GM03348 (cell line): ENCODE measurements at places on chromosomes 6 and 20.

DNA sequence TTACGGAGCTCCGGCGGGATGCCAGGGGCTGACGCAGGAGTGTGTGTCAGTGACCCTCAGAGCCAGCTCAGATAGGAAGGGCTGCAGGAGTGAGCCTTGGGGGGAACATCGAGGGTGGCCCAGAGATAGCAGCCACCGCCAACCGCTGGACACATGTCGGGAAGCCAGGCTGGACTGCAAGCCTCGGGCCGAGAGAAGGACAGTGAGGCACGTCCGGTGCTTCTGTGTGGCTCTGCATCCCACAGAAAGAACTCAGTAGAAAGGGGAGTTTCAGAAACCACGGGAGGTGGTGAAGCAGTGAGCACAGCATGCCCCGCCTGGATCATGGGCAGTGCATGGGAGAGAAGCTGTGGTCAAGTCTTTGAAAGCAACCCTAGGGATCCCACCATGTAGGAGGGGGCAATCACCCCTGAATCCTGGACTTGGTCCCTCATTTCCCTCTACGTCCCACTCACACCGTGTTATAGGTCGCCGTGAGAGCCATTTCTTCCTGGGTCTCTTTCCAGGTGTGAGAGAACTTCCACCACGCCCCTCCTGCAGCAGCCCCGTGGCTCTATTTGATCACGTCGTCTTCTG is 383.7 kb upstream of the CDH4 start:
- no peak for DNase-seq

- DNase-seq, result no peak
These were observed 88.0 kb downstream of the CLIC5 start for GRCh38 chr6:45927421-45928320.

- peak; percentile 79 for DNase-seq
These were observed 209.7 kb downstream of the FARS2 start for GRCh38 chr6:5471044-5471443.

DNA sequence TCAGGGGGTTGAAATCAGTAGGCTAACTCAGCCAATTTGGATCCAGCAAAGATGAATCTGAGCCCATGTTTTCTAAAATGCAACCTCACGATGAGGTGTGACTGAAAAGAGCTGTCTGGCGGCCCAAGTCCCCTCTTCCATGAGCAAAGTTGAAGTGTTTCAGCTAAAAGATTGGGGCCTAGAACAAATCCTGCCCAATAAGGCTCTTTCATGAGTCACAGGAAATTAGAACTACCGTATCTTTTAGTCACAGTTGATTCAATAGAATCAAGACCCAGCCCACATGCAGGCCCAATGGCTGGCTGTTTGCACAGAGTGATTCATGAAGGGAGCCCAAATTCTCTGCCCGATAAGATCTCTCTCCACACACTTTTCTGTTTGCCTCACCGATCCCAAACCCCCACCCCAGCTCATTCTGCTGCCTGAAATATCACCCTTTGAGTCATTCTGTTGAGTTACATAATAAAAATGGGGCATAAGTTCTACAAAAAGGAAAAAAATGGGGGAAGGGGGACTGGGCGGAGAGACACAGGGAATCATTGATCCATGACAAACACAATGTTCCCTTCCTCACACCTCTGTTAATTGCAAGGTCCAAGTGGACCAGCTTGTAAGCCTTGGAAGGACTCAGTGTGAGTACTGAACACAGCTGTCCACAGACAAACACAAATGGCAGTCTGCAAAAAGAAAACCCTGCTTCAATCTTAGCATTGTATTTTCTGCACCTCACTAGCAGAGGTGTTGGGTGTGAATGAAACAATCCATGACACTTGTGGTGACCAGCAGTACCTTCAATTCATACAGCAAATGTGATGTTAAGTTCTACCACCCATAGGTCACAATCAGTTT is 13.8 kb downstream of the FOXQ1 start:
- peak; percentile 76 for DNase-seq

DNA sequence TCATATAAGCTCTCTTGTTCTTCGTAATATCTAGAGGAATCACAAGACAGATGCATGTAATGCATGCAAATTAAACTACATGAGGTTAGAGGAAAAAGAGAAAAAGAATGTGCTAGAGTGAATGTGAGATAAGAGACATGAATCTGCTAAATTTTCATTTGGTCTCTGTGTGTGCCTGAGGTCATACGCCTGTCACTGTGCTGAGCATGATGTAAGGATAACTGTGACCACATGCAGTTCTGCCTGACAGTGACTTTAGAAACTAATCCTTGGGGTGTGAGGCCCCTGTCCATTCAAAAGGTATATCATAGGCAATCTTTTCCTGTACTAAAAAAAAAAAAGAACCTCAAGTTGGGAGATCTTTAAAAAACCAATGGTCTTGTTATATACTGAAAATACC is 70.6 kb downstream of the SHPRH start:
- DNase-seq, result no peak

GRCh38 chr6:132590362-132590761 is 821 bp upstream of the TAAR5 start:
- DNase-seq, result no peak

- DNase-seq, result no peak
These were observed 35.1 kb downstream of the SRC start for GRCh38 chr20:37380864-37381579.

DNA sequence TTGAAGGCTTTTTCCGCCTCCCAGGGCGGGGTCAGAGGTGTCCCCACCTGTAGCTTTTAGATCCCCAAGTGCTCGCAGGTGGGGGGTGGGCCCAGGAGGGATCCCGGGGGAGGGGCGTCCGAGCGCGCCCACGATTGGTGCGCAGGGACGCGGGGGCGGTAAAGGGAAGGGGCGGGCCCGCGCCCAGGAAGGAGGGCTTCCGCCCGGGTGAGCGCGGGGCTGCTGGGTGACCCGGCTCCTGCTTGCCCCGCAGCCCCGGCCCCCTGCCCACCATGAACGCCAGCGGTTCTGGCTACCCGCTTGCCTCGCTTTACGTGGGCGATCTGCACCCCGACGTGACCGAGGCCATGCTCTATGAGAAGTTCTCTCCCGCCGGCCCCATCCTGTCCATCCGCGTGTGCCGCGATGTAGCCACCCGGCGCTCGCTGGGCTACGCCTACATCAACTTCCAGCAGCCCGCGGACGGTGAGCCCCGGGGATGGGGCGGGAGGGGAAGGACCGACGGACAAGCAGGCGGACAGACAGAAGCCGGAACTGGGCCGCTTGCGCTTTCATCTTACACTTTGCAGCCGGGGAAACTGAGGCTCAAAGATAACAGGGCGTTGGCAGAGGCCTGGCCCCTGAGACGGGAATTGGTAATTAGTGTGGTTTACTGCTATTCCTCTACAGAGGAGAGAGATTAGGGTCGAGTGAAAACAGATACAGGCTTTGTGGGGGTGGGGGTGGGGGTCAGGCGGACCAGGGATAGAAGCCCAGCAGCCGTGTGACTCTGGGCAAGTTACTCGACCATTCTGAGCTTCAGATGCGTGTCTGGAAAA is at the start of gene PABPC1L:
TSS of gene PABPC1L (plus strand) at position 189 of the 818 bp plus-strand sequence. CDS start at position 273, 84 bp downstream.
- peak; percentile 94 for DNase-seq

DNA sequence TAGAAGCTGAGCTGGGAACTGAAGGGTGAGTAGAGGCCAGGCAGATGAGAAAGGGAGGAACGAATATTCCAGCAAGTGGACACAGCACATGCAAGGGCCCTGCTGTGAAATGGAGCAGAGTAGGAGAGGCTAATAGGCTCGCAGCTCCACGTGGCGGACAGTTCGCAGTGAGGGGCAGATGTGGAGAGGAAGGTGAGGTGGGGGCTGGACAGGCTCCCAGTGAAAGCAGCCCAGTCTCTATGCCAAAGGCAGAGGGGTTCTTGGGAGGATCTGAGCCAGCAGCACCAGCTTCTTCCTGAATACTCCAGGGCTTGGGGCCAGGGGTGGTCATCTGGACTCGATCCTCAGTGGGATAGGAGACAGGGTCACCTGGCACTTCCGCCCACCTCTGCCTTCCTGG is 81.0 kb downstream of the CEBPB start:
- no peak for DNase-seq

- no peak for DNase-seq
These were observed 133.3 kb upstream of the SPTLC3 start for GRCh38 chr20:12875510-12875909.

DNA sequence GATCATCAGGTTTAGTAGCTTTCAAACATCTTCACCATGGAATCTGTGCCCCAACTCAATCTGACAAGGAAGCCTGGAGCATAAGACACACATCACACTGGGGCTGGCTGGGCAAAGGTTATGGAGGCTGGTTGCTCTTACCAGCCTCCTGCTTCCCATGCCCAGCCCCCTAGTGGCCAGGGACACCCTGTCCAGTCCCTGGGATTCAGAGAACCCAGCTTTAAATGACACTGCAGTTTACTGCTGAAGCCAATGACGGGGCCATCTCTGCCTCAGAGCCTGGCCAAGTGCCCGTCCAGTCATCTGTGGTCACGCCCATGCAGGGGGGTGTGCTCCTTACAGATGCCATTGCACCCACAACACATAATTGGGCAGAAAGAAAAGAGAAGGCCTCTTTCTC is 272.9 kb downstream of the SMOC2 start:
- DNase-seq, result no peak

- no peak for DNase-seq
These were observed 499.4 kb upstream of the NOX3 start for GRCh38 chr6:155955038-155955437.
